ENCODE measurements at places on chromosomes 5 and 9.

- no peak for DNase-seq
Measured at GRCh38 chr5:178330791-178331404, 98.3 kb upstream of the PHYKPL start.

DNA sequence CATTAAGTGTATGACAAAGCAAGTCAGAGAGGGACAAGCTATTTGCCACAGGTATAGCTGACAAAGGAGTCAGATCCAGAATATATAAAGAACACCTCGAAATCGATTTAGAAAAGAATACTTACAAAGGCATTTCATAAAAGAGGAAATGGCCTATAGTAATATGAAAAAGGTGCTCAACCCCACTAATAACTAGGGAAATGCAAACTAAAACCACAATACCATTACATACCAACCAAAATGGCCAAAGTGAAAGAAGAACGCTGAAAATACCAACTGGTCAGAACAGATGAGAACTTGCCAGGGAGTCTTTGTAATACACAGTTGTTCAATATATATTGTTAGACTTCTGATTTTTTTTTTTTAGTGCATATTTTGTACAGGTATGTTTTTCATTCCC, 152.9 kb downstream of the CDC42SE2 start:
- DNase-seq: no peak

DNA sequence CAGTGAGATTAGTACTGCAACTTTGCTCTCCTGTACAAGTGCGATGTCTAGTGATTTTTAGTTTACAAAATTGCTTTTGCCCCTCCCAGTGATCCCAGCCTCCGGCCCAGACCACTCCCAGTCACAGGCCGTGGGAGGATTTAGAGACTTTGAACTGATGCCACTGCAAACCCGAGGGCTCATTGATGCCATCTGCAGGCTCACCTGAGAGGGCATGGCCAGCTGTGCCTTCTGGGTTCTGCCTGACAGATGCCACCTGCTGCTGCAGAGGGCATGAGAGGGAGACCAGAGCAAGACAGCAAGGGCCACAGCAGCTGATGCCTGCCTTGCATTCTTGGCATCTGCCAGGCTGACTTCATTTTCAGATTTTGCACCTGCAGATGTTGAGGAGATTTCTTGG, 593.8 kb downstream of the CDK5RAP2 start:
- peak; percentile 13 for DNase-seq

GRCh38 chr9:118957585-118957984, 411.6 kb downstream of the BRINP1 start:
- DNase-seq: no peak

DNA sequence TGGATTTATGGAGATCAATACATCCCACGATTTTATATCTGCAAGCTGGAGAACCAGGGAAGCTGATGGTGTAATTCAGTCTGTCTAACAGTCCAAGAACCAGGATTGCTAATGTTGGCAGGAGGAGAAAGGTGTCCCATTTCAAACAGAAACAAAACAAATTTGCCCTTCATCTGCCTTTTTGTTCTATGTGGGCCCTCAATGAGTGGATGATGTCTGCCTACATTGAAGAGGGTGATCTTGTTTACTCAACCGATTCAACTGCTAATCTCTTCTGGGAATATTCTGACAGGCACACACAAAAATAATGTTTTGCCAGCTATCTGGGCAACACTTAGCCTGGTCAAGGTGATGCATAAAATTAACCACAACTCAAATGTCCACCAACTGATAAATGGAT, 65.1 kb upstream of the IL33 start:
- DNase-seq: peak; percentile 7

- no peak for DNase-seq
Measured at GRCh38 chr5:177183766-177184360, 50.3 kb downstream of the NSD1 start.

- no peak for DNase-seq
Measured at GRCh38 chr9:105291938-105292337, 47.5 kb downstream of the SLC44A1 start.

- DNase-seq: no peak
Measured at GRCh38 chr9:70525519-70525918, 111.1 kb upstream of the KLF9 start.

- DNase-seq: no peak
Measured at GRCh38 chr9:32304495-32304894, 79.9 kb upstream of the ACO1 start.

- DNase-seq: no peak
Measured at GRCh38 chr5:170438581-170438980, 49.4 kb upstream of the KCNMB1 start.

DNA sequence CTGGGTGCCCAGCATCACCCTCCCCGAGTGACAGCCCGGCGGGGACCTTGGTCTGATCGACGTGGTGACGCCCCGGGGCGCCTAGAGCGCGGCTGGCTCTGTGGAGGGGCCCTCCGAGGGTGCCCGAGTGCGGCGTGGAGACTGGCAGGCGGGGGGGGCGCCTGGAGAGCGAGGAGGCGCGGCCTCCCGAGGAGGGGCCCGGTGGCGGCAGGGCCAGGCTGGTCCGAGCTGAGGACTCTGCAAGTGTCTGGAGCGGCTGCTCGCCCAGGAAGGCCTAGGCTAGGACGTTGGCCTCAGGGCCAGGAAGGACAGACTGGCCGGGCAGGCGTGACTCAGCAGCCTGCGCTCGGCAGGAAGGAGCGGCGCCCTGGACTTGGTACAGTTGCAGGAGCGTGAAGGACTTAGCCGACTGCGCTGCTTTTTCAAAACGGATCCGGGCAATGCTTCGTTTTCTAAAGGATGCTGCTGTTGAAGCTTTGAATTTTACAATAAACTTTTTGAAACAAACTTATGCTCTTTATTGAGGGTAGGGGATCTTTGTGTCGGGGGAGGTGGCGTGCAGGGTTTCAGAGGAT, 1.3 kb downstream of the GADD45G start:
- DNase-seq: peak; percentile 58

GRCh38 chr9:136688274-136689107, 1.2 kb upstream of the AGPAT2 start:
- no peak for DNase-seq

DNA sequence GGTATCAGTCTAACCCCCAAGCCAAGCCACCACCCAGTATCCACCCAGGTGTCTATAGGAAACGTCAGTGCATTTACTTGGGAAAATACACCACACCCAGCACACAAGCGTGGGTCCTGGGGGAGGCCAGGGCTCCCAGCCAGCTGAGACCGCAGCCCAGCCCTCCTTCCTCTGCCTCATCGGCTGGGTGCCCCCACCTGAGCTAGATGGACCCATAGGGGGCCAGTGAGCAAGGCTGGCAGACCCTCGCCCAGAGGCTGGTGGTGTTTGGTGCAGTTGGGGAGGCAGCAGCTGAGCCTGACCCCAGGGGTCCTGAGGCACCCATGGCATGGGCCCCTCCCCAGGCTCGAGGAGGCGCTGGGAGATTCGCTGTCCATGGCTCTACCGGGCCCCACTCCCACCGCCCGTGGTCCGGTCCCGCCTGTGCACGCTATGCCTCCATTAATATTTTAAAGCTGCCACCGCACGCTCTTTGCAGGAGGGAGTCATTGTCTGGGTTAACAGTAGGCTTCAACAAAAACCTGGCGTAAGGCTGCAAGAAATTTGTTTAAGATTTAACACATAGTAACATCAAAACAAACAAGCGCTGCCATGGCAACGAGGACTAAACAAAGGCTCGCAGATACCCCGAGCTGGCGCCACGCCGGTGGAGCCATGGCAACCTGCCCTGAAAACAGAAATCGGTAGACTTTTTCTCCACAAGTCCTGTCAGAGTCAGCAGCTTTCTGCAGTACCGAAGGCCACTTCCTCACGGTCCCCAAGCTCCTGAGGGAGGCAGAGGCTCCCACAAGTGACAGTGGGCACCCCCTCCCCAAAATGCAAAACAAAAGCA, 20.6 kb downstream of the TPPP start:
- DNase-seq: peak; percentile 92

GRCh38 chr9:137482094-137482781, 23.1 kb upstream of the NSMF start:
- DNase-seq: no peak

- no peak for DNase-seq
Measured at GRCh38 chr9:3903273-3903672, 377.5 kb upstream of the RFX3 start.

DNA sequence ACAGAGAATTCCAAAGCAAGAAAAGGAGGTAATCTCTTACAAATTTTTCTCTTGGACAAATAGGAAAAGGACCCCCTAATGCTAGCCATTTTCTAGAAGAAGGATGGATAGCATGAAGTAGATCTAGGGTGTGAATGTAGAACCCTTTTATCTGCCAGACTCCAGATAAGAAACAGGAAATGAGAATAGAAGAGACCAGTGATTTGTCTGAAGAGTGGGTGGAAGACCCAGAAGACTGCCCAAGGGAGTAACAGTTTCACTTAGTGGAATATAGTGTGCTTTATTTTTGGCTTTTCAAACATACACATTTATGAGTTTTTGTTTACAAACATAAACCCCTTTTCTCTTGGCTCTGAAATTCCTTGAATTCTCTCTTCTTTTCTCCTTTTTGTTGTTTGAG, 25.0 kb downstream of the ECM2 start:
- no peak for DNase-seq

GRCh38 chr9:15276328-15276938, 30.6 kb downstream of the TTC39B start:
- no peak for DNase-seq

GRCh38 chr9:111630182-111630963, 761 bp upstream of the DNAJC25 start:
- no peak for DNase-seq

GRCh38 chr5:179766021-179766725, 27.6 kb upstream of the LTC4S start:
- no peak for DNase-seq

DNA sequence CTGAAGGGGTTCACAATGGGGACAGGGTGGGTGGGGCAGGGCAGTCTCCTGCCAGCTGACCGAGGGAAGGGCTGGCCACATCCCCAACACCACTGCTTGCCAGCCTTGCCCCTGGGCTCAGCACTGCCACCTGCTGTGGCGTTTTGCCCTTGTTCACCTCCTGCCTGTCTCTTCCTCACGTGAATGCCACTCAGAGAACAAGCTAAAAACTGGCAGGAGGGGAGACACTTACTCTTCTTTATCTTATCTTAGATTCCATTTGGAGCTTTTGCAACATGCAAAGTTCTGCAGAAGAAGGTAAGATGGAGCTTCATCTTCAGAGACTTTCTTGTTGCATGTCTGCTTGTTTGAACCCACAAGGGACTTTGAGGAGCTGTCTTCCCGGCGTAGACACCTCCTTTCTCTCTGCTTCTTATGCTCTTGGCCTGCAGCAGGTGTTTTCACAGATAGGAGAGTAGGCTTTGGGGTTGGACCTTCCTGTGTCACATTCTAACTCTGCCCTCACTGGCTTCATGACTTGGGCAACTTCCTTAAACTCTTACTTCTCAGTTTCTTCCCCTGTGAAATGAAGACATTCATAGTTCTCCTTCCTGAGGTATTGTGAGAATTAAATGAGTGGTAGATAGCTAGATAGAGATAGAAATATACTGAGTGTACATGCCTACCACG, 4.1 kb downstream of the LRSAM1 start:
- no peak for DNase-seq

- DNase-seq: no peak
Measured at GRCh38 chr5:77641397-77641943, 3.0 kb upstream of the OTP start.

- DNase-seq: no peak
Measured at GRCh38 chr9:18314316-18314715, 159.6 kb upstream of the ADAMTSL1 start.

DNA sequence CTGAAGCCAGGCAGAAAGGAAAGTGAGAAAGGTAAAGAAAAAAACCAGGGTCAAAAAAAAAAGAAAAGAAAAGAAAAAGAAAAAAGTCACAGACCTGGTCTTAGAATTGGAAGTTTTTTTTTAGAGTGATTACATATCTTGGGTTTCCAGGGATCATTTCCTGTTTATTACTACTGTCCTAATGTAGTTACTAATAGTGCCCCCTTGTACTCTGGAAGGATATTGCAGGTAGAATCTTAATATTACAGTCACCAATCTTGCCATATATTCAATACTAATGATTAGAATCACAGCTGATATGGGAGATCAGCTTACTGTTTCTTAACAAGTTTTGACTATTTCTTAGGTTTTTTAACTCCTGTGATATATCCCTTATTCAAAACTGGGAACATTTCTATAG, 543.2 kb upstream of the CDH6 start:
- DNase-seq: no peak

GRCh38 chr9:4277531-4277991, 22.3 kb downstream of the GLIS3 start:
- DNase-seq: no peak

- DNase-seq: no peak
Measured at GRCh38 chr9:130327781-130328348, 62.3 kb downstream of the HMCN2 start.

GRCh38 chr5:124059200-124059599, 547.2 kb downstream of the CSNK1G3 start:
- DNase-seq: no peak

- DNase-seq: no peak
Measured at GRCh38 chr9:75713335-75713734, 177.1 kb upstream of the PCSK5 start.

GRCh38 chr5:18736051-18736398, 1101.8 kb downstream of the TAF11L14 start:
- DNase-seq: no peak
